Thymus (tissue), 14 donors: ENCODE measurements at places on chromosomes 7 and 10.

GRCh38 chr7:128425850-128426249 lies 16.1 kb upstream of the IMPDH1 start:
- DNase-seq = peak; percentile 68

GRCh38 chr10:63866747-63867140 lies 345.5 kb downstream of the REEP3 start:
- no peak for DNase-seq

- DNase-seq = no peak
Measured at GRCh38 chr7:138868711-138869110, 70.7 kb upstream of the ATP6V0A4 start.

GRCh38 chr10:74419958-74420375 lies 268.9 kb downstream of the ADK start:
- peak; percentile 46 for DNase-seq

- DNase-seq = no peak
Measured at GRCh38 chr7:24917510-24918239, 62.3 kb downstream of the OSBPL3 start.

- no peak for DNase-seq
Measured at GRCh38 chr7:8753355-8753754, 319.9 kb downstream of the NXPH1 start.

DNA sequence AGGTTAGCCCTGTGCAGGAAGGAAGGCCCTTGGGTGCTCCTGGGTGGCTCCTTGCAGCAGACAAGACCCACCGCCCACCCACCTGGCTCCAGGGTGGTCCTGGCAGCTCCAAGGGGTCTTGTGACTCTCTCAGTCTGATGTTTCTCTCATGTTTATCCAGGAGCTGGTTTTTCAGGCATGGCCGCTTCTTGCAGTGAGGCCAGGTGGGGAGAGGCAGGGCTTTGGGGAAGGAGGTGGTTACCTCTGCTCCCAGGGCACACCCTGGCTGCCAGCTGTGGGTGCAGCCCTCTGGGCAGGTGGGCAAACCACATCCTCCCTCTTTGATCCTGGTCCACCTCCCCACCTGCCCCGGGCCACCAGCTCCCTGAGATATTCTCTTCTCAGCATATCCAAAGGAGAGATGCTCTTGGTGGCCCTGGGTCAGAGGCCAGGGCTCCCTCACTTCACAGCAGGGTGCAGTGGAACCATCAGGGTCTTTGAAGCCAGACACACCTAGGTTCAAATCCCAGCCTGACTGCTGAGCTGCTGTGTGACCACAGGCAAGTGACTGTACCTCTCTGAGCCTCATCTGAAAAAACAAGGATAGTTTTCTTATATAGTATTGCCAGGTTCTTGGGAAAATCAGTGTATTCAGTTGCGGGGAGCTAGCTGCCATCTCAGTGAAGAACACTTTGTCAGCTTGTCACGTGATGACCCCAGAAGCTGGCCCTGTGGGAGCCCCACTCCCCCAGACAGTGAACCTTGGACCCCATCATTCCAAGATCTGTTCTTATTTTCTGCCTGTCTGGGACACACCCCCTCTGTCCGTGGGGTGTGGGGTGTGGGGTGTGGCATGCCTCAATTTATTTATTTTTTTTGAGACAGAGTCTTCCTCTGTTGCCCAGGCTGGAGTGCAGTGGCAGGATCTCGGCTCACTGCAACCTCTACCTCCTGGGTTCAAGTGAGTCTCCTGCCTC lies 11.5 kb downstream of the GTF2IRD1 start:
- DNase-seq = no peak

DNA sequence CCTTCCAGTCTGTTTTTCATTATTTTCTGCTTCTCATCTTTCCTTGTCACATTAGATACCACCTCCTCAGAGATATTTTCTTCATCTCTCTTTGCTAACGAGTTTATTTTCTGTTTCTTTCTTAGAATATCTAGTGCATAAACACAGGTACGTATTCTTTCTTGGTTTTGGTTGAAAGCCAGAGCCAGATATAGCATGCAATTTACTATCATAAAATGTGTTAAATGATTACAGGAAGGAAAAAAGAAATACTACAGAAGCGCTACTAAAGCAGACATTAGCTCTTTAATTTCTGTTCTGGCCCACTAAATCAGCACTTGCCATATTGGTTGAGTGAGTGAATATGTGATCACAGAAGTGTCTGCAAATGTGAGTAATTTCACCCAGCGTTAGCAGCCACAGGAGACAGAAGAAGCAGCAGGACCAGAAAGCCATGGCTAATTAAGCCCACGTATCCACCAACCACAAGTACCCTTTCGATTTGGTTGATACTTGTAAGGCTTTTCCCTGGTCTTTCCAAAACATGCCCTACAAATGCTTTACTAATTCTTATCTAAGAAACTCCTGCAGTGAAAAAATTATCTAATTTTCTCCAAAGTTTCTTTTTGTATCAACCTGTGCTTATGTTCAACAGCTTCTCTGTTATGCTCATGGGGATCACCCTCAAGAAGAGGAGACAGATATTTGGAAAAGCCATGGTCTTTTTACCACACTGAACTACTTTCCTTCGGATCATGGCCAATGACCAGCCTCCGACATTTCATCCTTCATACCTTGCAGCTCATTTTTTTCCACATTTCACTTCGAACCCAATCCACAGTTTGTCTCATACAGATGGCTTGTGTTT lies 23.1 kb upstream of the MACC1 start:
- no peak for DNase-seq

GRCh38 chr10:123392182-123392963 lies 238.2 kb downstream of the BUB3 start:
- DNase-seq = no peak

DNA sequence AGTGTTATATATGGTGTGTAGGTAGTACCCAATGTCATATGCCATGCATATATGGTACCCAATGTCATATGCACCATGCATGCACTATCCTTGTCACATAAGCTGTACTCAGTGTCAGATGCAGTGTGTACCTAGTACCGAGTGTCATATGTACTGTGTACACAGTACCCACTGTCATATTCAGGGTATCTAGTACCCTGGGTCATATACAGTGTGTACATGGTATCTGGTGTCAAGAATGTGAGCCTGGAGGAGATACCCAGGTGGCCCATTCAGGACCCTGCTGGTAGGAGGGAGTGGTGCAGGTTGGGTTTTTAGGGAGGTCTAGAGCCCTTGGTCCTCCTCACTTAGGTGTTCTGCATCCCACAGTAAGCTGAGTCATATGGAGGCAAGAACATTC lies 1.8 kb downstream of the ZMYND11 start:
- no peak for DNase-seq

DNA sequence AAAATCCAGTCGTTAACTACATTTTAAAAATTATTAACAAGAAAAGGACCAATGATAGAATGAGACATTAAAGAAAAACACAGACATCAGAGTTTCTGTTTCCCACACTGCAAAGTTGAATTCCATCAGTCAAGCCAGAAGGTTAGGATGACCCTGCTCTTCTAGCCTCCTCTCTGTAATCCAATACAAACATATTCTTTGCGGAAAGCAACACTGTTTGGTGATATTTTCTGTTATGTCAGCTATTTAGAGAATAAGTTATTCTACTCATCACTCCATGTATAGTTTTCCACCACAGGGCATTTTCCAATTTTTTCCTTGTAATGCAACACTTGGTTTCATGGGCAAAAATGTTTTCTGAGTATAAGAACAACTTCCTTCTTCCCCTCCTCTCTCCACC lies 152.3 kb downstream of the EVX1 start:
- DNase-seq = no peak

GRCh38 chr7:45888185-45888992 lies at the start of gene IGFBP1:
TSS of gene IGFBP1 (plus strand) at chr7:45888488. CDS start at chr7:45888653, 165 bp downstream.
- no peak for DNase-seq

GRCh38 chr7:23020742-23021401 lies 6.9 kb upstream of the HYCC1 start:
- no peak for DNase-seq

- no peak for DNase-seq
Measured at GRCh38 chr10:107728807-107729206, 564.3 kb upstream of the SORCS1 start.

DNA sequence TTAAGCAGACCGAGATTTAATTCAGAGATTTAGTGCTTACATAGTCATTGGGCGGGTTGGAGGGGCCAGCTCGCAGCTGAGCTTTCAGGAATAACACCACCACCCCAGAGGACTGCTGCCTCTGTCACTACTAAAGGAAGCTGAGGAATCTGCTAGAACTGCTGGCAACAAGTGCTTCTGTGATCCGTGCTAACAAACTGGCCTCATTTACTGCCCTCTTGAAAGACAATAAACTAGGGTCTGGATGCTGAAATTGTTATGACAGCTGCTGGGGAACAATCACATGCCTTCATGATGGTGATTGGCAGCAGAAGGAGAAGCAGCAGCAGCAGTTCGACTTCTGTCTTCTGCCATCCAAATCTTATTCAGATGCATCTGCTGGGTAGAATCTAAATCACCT lies 285.5 kb upstream of the TAC1 start:
- DNase-seq = no peak

DNA sequence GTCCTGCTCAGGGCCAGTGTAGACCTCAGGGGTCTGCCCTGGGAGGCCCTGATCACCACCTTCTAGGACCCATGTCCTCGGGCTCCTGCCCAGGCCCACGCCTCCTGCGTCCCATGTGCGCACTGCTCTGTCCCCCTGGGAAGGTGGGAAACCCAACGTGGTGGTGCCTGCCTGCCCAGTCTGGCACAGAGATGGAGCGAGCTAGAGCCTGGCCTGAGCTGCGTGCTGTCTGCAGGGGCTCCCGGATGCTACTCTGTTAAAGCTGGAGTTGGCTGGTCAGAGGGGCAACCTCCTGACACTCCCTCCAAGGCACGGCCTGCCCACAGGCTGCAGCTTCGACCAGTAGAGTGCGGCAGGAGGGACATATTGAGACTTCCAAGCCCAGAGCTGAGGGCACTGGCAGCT lies 171.7 kb downstream of the DNAJB6 start:
- DNase-seq = no peak

- no peak for DNase-seq
Measured at GRCh38 chr10:122508021-122508420, 46.7 kb downstream of the HTRA1 start.

DNA sequence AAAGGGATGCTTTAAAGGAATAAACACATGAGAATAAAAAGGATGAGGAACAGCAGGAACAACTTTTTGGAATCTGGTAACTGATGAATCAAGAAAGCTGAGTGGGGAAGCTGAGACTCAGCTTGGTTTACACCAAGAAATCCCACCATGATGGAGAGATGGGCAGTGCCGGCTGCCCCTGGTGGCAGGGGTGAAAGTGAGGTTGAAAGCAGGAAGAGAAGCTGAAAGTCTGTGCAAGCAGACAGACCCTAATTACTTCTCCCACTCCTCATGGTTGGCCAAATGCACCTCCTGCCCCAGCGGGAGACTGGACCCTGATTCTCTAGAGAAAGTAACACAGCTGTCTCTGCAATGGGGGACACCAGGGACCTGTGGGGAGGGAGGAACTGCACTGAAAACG lies 57.6 kb upstream of the NANOS1 start:
- DNase-seq = no peak

GRCh38 chr10:88865281-88865876 lies 13.7 kb upstream of the ANKRD22 start:
- no peak for DNase-seq

DNA sequence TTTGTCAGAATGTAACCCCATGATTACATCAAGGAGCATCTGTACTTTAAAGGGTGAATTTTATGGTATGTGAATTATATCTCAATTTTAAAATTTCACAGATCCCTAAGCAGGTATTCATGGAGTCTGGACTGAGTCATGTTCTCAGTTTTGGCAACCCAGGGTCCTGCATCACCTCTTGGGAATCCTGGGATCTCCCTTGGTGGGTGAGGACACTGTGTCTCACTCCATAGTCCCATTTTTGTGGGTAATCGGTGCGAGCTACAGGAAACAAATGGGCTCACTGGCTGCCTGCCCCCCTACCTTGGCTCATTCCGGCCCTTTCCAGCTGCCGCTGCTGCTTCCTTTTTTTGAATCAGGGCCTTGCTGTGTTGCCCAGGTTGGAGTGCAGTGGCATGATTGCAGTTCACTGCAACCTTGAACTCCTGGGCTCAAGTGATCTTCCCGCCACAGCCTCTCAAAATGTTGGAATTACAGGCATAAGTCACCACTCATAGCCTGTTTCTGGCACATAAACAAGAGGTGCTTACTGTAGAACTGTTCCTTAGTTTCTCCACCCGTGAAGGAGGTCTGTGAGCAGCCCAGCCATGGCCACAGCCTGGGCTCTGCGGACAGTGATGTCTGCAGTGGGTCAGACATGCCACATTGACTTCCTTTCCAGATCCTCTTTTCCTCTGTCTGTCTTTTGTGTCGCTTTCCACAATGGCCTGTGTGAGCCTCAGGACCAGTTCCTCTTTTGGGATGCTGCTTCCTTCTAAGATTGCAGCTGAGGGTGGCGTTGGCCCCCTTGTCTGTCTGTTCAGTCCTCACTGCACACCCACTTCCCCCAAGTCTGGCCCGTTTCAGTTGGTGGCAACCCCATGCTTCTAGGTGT lies 14.5 kb downstream of the PALD1 start:
- no peak for DNase-seq

- no peak for DNase-seq
Measured at GRCh38 chr7:117839507-117839906, 33.7 kb downstream of the CTTNBP2 start.

DNA sequence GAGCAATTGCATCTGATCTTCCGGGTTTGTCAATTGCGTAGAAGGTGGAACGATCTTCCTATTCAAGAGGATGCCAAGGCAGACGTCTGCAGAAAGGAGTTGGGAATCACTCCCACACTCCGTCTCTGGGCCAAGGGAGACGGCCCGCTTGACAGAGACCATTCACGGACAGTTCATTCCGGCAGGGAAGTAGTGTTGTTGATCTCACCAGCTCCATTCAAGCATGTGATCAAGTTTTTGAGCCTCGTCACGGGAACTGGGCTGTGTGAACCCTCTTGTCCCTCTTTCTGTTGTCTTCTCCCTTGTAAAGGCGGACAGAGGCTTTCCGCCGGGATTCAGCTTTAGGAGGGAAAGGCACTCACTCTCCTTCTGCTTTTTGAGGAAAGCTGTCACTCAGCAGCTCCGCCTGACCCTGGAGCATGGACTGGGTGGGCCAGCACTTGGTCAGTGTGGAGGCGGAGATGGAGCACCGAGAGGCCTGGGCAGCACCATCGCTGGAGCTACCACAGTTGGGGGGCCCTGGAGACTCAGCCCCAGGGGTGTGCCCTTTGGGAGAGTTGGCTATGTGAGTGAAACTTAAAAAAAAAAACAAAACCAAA lies 44.9 kb downstream of the SPDYE5 start:
- no peak for DNase-seq

DNA sequence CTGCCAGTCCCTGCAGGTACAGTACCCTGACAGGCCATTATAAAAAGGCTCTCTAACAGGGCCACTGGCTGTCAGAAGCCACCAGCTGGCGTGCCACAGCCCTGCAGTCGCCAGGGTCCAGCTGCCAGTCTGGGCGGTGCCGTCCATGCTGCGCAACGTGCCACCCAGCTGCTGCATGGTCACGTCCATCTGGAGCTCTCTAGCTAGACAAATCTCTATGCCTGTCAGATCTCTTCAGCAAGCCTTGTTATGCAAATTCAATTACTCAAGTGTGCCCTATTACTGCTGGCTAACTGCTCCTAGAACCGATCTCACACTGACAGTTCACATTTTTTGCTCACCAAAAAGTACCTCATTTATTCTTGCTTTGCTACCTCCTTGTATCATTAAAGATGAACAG lies 75.9 kb downstream of the HIBADH start:
- no peak for DNase-seq

GRCh38 chr7:40582539-40582938 lies 447.7 kb downstream of the SUGCT start:
- no peak for DNase-seq
